ENCODE measurements at places on chromosomes 4 and X. TPM values are rescaled to one million over a fixed set of nuclear protein-coding genes. Genes with fewer than 3 reads are reported as not detected.
A peak's percentile ranks its signal among the peaks of the same experiment; 100 is the strongest.

DNA sequence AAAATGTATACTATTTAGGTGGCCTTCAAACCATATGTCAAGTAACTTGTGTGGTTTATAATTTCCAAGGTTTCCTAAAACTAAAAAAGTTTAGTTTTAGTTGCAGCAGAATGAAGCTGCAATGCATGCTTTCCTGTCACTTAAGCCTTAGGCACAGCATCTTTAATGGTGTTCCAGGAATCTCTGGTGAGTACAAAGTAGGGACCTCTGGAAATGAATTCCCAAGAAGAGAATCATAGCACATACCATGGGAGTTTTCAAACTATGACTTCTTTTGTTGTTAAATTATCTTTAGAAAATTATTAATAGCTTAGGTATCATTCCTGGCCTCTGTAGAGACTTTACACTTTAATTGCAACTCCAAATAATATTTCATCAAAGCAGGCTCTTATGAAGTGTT, 1005.9 kb upstream of the PABPC4L start:
- H3K27me3 ChIP-seq, result no peaks in the 10 kb centered on the region
- DNase-seq, result no peak
- no peaks in the 10 kb centered on the region for H3K36me3 ChIP-seq
- no peak overlapping the region for H3K27ac ChIP-seq
- peaks cover 9% of the 10 kb centered on the region for H3K4me1 ChIP-seq
- no peak overlapping the region for H3K4me3 ChIP-seq

- no peak overlapping the region for H3K4me3 ChIP-seq
- peak overlapping the region; percentile 47 for H3K27ac ChIP-seq
Observed at GRCh38 chr4:103364083-103364482, 165.9 kb upstream of the CENPE start.

- H3K36me3 ChIP-seq, result no peaks in the 10 kb centered on the region
- H3K4me3 ChIP-seq, result no peak overlapping the region
- DNase-seq, result no peak
- no peaks in the 10 kb centered on the region for H3K27me3 ChIP-seq
Observed at GRCh38 chrX:11750046-11750445, 8.0 kb upstream of the MSL3 start.

GRCh38 chr4:121376556-121376955, 4.3 kb downstream of the QRFPR start:
- no peaks in the 10 kb centered on the region for H3K36me3 ChIP-seq
- H3K4me1 ChIP-seq, result no peaks in the 10 kb centered on the region
- H3K4me3 ChIP-seq, result no peak overlapping the region
- no peak for DNase-seq

DNA sequence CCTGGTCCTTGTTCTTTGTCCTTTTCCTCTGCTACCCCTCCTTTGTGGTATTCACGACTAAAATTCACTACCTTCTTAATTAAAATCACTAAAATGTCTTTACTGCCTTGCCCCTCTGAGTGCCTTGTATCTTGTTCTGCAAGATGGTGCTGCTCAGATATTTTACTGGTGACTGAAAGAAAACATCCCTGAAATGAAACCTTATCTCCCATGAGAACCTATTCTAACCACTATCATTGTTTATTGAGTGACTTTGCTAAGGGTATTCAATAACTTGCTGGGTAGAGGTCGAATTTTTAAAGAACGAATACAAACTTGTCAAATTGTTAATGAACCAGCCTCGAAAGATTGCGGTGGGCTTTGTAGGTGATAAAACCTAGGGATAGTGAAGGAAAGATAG, 52.8 kb downstream of the SPRY1 start:
- no peak overlapping the region for H3K27ac ChIP-seq
- H3K4me3 ChIP-seq, result no peak overlapping the region
- no peaks in the 10 kb centered on the region for H3K36me3 ChIP-seq
- peaks cover 25% of the 10 kb centered on the region for H3K4me1 ChIP-seq

DNA sequence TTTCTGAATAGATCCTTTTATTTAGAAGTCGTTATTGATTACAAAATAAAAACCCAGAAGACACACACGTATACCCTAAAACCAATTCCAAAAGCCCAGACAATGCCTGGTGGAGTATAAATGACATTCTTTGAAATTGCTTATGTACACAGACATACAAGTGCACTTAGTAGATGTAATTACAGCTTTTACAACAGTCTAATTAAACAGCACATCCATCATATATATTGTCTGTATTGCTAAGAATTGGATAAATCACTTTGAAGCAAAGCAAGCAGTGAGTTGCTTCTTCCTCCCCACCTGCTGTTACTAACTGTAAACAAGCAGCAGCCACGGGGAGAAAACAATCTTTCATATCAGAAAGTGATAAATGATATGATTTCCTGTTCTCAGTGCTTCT, 645.7 kb downstream of the TLL1 start:
- no peak overlapping the region for H3K27ac ChIP-seq
- H3K4me1 ChIP-seq, result no peaks in the 10 kb centered on the region
- no peak for DNase-seq
- no peaks in the 10 kb centered on the region for H3K36me3 ChIP-seq
- no peaks in the 10 kb centered on the region for H3K27me3 ChIP-seq

DNA sequence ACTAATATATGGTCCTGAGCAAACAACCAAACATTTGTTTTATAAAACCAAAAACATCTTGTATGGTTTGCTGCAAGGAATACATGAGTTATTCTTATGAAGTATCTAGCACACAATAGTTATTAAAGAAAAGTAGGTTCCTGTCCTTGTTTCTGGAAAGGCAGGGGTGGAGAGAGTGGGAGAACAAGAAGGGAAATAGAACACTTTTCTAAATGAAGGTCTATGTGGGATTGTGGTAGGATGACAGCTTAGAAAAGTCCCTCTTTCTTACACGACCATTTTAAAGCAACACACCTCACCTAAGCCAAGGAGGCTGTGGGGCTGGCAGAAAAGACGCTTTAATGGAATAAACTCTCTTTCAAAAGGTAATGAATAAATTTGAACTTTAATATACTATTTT, 164.6 kb downstream of the ARAP2 start:
- H3K4me1 ChIP-seq, result no peaks in the 10 kb centered on the region
- H3K27ac ChIP-seq, result no peak overlapping the region
- H3K4me3 ChIP-seq, result no peak overlapping the region
- no peaks in the 10 kb centered on the region for H3K27me3 ChIP-seq
- H3K36me3 ChIP-seq, result no peaks in the 10 kb centered on the region

DNA sequence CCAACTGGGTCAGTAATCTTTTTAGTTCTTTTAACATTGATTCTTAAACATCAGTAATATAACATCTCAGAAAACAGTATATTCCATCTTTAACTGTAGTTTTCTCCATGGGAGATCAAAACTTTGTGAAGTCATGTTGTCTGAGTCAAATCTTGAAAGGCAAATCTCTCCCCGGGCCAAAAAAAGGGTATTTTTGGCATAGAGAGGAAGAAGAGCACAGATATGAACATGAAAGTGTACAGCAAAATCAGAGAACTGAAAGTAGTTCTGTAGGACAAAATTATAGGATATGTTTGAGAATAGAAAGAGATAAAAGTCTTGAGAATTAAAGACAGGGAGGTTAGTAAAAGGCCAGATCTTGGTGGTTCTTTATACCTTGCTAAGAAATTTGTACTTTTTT, 176.4 kb upstream of the GYPA start:
- no peak overlapping the region for H3K27ac ChIP-seq
- no peak overlapping the region for H3K4me3 ChIP-seq
- no peaks in the 10 kb centered on the region for H3K36me3 ChIP-seq
- no peaks in the 10 kb centered on the region for H3K4me1 ChIP-seq
- no peak for DNase-seq

- H3K36me3 ChIP-seq, result no peaks in the 10 kb centered on the region
- no peak overlapping the region for H3K27ac ChIP-seq
- H3K27me3 ChIP-seq, result no peaks in the 10 kb centered on the region
- DNase-seq, result peak; percentile 26
Observed at GRCh38 chrX:36908801-36909675, 99.1 kb upstream of the FAM47C start.

DNA sequence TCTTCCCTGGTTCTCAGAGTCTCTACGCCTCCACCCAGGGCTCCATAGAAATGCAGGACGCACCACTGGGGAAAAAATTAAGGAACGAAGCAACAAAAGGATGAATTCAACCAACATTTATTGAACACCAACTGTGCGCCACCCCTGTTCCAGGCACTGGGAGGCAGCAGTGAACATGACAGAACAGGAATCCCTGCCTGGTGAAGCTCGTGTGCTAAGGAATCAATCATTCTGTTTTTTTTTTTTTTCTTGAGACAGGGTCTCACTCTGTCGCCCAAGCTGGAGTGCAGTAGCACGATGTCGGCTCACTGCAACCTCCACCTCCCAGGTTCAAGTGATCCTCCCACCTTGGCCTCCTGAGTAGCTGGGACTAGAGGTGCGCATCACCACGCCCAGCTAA, 1.9 kb upstream of the FTSJ1 start:
- H3K27ac ChIP-seq, result no peak overlapping the region
- no peak overlapping the region for H3K4me3 ChIP-seq
- peak; percentile 23 for DNase-seq
- H3K27me3 ChIP-seq, result no peaks in the 10 kb centered on the region
- H3K36me3 ChIP-seq, result no peaks in the 10 kb centered on the region

DNA sequence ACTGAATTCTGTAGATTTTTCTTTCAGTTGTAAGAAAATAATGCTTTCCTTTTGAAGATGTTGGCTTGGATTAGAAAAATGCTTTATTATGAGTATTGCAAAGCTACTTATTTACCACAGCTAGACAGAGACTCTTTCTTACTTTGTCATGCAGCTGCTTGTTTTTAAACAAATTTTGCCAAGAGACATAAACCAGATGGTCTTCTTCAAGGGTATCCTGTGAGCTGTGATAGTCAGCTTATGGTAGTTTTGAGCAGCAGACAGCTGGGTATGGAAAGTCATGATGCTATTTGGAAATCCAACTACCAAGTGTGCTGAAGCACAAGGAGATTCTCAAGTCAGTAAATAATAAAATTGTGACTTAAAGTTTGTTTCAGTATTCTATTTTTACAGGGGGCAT, 941.5 kb downstream of the DMD start:
- no peaks in the 10 kb centered on the region for H3K27me3 ChIP-seq
- no peak overlapping the region for H3K27ac ChIP-seq
- H3K4me3 ChIP-seq, result no peak overlapping the region
- no peaks in the 10 kb centered on the region for H3K36me3 ChIP-seq

- H3K27ac ChIP-seq, result no peak overlapping the region
- H3K4me3 ChIP-seq, result no peak overlapping the region
- H3K27me3 ChIP-seq, result no peaks in the 10 kb centered on the region
- H3K4me1 ChIP-seq, result no peaks in the 10 kb centered on the region
Observed at GRCh38 chrX:23396263-23396662, 61.6 kb downstream of the PTCHD1 start.

- no peaks in the 10 kb centered on the region for H3K4me1 ChIP-seq
- no peak for DNase-seq
- no peak overlapping the region for H3K27ac ChIP-seq
- no peaks in the 10 kb centered on the region for H3K36me3 ChIP-seq
- H3K27me3 ChIP-seq, result no peaks in the 10 kb centered on the region
- no peak overlapping the region for H3K4me3 ChIP-seq
Observed at GRCh38 chr4:119010909-119011606, 122.4 kb downstream of the SYNPO2 start.

GRCh38 chr4:40152637-40153036, 44.2 kb upstream of the RHOH start:
- no peak overlapping the region for H3K27ac ChIP-seq
- no peaks in the 10 kb centered on the region for H3K27me3 ChIP-seq
- no peak for DNase-seq
- H3K4me3 ChIP-seq, result no peak overlapping the region
- H3K4me1 ChIP-seq, result no peaks in the 10 kb centered on the region

- H3K27ac ChIP-seq, result no peak overlapping the region
- H3K36me3 ChIP-seq, result no peaks in the 10 kb centered on the region
- peak; percentile 2 for DNase-seq
- no peak overlapping the region for H3K4me3 ChIP-seq
- H3K27me3 ChIP-seq, result no peaks in the 10 kb centered on the region
Observed at GRCh38 chrX:12567857-12568256, 223.4 kb upstream of the PRPS2 start.

- DNase-seq, result no peak
- H3K4me3 ChIP-seq, result peak overlapping the region; percentile 26
- H3K4me1 ChIP-seq, result peaks cover 15% of the 10 kb centered on the region
- H3K27ac ChIP-seq, result no peak overlapping the region
- H3K27me3 ChIP-seq, result peaks cover 63% of the 10 kb centered on the region
Observed at GRCh38 chr4:2412534-2412884, 5.9 kb downstream of the ZFYVE28 start.

DNA sequence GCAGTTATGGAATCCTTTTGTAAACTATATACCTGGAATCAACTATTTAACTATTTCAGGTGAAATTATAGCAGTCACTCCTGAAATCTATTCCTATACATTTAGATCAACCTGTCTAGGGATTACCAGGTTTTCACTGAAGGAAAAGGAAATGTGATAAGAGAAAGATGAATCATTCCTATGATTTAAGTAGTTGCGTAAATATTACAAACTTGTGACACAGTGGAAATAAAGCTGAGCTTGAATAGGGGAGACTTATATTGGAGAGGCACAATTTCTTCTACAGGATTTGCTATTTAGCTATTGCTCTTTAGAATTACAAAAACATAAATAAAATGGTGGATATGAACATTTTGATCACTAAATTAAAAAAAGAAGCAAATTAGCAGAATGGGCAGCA, 284.1 kb upstream of the EPHA5 start:
- H3K4me3 ChIP-seq, result no peak overlapping the region
- H3K27me3 ChIP-seq, result no peaks in the 10 kb centered on the region
- DNase-seq, result no peak
- H3K36me3 ChIP-seq, result no peaks in the 10 kb centered on the region
- H3K27ac ChIP-seq, result no peak overlapping the region

DNA sequence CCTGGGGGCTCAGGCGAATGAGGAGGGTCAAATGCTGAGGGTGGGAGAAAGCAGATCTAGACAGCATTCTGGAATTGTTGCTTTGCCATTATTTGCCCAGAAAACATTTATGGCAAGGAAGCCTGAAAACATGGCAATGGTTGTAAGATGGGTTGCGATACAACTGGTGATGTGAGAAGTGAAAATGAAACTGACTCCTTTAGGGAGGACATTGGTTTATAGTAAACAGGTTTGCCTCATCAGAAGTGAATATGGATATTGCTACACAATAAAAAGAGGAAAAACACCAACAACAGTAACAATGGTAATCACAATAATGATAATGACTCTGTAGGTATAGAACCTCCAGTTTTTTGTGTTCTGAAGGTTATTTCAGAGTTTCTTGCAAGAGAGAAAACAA, 107.0 kb upstream of the TBC1D9 start:
- H3K27ac ChIP-seq, result no peak overlapping the region
- no peaks in the 10 kb centered on the region for H3K36me3 ChIP-seq
- H3K27me3 ChIP-seq, result peaks cover 72% of the 10 kb centered on the region
- no peak for DNase-seq
- H3K4me3 ChIP-seq, result no peak overlapping the region

DNA sequence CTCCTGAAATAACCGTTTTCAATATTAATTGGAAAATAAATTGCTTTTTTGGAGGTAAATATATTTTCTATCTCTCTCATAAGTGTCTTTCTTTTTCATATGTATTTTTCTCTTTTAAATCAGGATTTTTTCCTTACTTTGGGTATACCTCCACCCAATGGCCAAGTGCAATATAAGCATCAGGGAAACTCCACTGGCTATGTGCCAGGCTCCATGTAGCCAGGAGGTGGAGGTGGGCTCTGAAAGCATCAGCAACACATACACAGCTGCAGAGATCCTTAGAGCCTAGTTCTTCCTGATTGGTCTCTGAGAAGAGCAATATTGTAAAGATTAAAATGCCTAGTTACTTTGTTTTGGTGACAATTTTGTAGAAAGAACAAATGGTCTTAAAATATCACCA, 3.4 kb downstream of the GABRA2 start:
- peak; percentile 38 for DNase-seq
- no peaks in the 10 kb centered on the region for H3K36me3 ChIP-seq
- H3K27me3 ChIP-seq, result peaks cover 58% of the 10 kb centered on the region

The CASP3 gene
- total RNA-seq, result 46.1 TPM

The RGS12 gene
- total RNA-seq, result 36.6 TPM

The STBD1 gene
- 5.4 TPM for total RNA-seq

The MAGEC2 gene
- not detected for total RNA-seq

The MGAT4D gene
- total RNA-seq, result not detected

The RASL11B gene
- total RNA-seq, result 6.8 TPM

Data from neural progenitor cell (in vitro differentiated cells).